ENCODE measurements at places on chromosomes 13 and 19.

DNA sequence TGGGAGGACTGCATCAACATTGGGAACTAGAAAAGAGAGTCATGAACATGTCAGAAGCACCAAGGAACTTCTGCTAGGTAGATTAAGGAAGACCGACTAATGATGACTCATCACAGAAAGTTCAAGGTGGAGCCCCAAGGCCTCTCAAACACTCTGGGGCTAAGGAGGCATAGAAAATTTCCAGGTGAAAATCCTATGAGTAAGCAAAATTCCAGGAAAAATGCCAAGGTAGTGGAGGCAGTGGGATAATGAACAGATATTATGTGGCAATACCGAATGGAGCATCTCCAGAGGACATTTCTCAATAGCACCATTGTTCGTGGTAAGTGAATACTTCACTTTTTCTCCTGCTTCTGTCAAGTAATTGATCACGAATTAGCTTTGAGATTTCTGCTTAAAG is 336.5 kb downstream of the MZT1 start:
- no peak for DNase-seq

- no peak for DNase-seq
Measured at GRCh38 chr19:42272989-42273406, 3.9 kb downstream of the CIC start.

- DNase-seq, result no peak
Measured at GRCh38 chr13:77465603-77466195, 69.8 kb upstream of the SCEL start.

DNA sequence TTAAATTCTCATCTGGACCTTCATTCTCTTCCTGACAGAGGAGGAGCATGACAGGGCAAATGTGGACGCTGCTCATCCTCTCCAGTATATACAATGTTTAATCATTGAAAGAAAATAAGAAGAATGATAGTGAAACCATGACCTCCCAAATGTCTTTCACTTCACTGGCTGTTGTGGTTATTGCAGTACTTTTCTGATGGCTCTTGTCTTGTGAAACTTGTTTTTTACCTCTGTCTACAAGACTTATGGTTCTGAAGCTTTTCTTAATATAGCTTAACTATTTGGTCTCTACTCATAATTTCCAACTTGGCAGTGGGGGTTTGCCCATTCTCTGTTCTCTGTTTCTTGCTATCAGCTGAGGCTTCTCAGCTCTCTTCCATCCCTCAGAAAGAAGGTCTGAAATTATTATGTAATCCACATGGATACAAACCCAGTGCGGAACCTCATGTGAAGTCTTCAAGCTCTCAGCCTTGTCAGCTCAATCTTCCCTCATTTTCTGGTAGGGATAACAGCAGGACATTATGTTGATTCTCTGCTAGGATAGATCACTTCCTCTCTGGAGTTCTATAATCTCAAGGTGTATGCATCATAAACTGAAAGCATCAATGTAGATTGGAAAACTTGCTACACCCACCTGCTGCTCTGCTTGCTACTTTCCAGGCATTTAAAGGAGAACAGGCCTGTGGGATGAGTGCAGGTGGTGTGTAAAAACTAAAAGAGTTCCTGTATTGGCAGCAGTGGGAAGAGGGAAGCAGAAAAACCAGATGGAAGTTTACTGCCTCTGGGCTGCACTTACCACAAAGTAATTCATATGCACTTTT is 250.3 kb upstream of the HTR2A start:
- DNase-seq, result no peak

- no peak for DNase-seq
Measured at GRCh38 chr13:36352350-36352749, 6.2 kb upstream of the SPART start.

- DNase-seq, result no peak
Measured at GRCh38 chr13:50850445-50850844, 7.0 kb upstream of the DLEU7 start.

GRCh38 chr13:80586356-80586755 is 245.4 kb upstream of the SPRY2 start:
- no peak for DNase-seq

DNA sequence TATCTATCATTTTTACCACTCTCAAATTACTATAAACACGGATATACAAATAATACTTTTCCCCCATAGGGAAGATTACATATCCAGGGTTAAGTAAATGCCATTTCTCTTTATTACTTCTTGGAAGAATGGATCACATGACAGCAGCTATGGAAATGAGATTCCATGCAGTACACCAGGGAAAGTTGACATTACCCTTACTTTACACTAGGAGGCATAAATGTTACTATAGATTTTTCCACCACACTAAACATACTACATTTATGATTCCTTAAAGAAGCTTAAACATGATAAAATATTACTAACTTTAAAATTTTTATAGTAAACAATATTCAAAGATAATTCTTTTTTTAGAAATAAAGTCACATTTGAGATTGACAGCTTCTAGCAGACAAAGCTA is 611.4 kb downstream of the PCDH9 start:
- DNase-seq, result no peak

- DNase-seq, result no peak
Measured at GRCh38 chr13:60467098-60467497, 70.1 kb downstream of the TDRD3 start.

GRCh38 chr19:44927746-44928145 is 13.3 kb downstream of the APOC1 start:
- no peak for DNase-seq

DNA sequence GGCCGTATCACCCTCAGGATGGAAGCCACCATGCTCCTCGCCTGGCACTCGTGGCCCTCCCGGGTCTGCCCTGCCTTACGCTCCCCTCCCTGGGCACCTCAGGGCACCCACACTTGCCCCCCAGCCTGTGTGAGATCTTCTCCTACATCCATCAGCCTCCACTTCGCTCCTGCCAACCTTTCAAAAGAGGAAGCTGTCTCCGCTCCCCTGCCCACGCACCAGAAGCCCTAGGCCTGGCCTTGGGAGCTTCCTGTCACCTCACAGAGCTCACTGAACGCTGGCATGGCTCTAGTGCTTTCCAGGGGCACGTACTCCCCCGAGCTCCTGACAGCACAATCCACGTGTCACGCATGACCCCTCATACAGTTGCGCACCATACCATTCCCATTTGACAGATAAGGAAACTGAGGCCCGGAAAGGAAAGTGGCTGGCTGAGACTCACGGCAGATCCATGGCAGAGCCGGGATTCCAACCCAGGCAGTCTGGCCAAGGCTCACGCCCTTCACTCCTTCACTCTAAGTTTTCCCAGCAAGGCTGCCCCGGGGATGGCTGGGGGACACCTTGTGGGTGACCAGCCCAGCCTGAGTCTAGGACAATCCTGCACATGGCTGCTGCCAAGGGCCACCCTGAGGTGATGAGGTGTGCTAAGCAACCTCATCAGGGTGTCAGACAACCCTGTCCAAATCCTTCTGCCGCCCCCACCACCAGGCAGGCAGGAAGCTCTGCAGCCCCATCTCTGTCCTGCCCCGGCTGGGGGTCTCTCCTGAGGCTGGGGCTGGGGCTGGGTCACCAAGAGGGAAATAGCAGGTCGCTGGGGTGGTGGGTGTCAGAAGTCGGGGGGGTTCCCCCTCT is 19.3 kb downstream of the PPP1R12C start:
- DNase-seq, result no peak

GRCh38 chr13:26485786-26486185 is 71.7 kb upstream of the WASF3 start:
- no peak for DNase-seq

DNA sequence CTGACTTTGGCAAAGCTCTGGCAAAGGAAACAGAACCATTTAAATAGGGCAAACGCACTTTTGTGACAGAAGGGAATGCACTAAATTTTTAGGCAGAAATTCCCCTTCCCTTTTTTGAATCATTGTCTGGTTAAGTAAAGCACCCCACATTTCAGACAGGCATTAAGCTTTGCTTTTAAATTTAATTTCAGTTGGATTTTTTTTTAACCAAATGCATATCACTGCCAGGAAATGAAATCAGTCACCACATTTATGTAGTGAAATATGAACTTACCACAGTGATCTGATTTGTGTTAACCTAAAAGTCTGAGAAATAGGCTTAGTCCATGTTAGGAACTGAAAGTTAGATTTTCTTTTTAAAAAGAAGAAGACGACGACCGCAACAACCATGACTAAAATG is 10.8 kb downstream of the GPR183 start:
- no peak for DNase-seq

GRCh38 chr13:73672492-73672891 is 461.7 kb downstream of the KLF12 start:
- DNase-seq, result no peak

DNA sequence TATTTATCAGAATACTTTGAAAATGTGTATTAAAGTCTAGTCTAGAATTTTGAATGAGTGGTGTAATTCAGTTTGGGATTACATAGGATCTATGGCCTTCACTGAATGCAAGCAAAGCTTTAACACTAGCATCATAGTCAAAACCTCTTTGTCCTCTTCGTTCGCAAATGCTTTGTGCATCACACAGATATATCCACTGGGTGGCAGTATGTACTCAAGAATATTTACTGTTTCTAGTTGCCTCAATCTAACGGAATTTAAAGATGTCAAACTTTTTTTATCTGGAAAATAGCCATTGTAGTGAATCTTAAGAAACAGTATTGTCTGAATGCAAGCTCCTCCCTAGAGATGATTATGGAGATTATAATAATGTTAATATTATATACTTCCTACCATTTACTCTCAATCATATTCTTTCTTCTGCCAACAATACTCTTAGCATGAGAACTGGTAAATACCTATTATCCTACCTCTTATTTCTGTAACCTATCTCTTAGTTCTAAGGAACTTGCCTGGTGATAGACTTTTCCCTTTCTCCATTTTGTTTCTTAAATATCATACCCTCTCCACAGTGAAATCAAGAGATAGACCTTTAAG is 25.8 kb downstream of the LACC1 start:
- no peak for DNase-seq

DNA sequence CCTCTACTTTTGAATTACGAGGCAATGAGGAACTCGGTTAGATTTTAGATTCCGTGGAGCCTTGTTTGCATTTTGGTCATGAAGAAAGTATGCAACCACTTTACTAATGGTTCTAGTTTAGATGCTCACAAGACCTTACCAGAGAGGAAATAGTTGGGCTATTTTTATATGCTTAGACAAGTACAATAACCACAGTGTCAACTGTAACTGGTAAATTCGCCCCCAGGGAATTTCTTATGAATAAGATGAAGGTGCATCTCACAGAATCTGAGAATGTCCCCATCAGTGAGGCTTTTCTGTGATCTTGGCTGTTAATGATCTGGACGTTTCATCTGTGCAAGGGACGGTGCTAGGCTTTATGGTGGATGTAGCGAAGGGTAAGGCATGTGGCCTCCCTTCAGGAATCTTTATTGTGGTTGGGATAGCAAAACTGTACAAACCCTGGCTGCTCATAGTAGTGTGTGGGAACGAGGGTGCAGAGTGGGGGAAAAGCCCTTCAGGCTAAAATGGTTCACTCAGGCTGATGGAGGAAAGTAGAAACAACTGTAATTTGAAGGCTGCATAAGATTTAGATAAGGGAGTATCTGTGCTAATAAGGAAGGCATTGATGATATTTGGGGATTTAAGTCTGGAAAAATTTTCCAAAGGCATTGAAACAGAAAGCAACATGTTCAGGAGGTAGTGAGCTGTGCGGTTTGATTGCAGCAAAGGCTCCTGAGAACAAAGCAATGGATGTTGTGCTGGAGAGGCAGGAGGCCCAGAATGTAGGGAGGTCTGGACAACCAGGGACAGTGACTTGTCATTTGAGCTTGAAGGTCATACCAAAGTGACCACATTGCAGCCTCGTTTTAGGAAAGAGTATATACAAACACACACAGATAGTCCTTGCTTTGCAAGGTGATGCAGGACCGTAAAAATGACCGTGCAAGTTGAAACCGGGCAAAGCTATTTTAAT is 28.4 kb downstream of the UBAC2 start:
- DNase-seq, result no peak

GRCh38 chr19:15635016-15635805 is 5.5 kb upstream of the CYP4F3 start:
- no peak for DNase-seq

DNA sequence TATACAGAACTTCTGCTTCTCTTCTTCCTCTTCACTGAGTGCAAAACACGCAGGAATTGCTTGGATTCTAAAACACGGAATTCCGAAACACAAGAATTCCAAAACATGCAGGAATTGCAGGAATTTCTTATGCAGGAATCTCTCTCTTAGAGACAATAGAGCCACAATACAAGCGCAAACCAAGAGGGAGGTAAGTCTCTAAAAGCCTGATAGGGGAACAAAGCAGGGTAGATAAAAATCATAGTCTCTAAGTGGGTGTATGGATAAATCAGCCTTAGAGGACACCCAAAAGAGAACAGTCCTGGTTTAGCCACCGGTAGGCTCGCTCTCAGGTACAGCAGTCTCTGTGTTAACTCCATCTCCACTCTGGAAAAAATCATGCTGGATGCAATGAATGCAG is 112.9 kb downstream of the LHFPL6 start:
- no peak for DNase-seq

GRCh38 chr13:95749545-95749944 is 72.6 kb downstream of the DNAJC3 start:
- no peak for DNase-seq

GRCh38 chr19:49876422-49877019 is 634 bp downstream of the AKT1S1 start:
- peak; percentile 95 for DNase-seq

GRCh38 chr13:64158908-64159307 is 2743.3 kb upstream of the PCDH20 start:
- DNase-seq, result no peak

GRCh38 chr13:72384186-72384823 is 343.1 kb downstream of the MZT1 start:
- DNase-seq, result no peak

DNA sequence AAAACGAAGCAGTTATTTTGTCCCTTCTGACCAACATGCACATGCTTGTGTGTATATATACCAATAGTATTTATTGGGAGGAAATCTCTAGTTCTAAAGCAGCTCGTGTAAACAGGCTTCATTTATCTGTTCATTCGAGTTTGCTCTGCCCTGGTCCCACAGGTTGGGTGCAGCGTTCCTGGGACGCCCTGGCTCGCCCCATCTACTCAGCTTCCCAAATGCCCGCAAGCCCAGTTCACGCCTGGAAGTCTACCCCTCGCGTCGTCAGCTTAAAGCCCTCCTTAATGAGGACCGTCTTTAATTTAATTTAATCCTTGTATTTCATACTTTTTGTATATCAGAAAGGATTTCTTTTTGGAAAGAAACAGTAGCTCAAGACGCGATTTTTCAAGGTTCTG is 604 bp downstream of the THSD1 start:
- DNase-seq, result no peak

- no peak for DNase-seq
Measured at GRCh38 chr13:85141401-85141800, 657.8 kb downstream of the SLITRK6 start.

GRCh38 chr13:26688980-26689379 is 71.6 kb downstream of the GPR12 start:
- no peak for DNase-seq
